CD8-positive, alpha-beta T cell (primary cell): ENCODE measurements at places on chromosomes 3 and 15. TPM values are rescaled to one million over a fixed set of nuclear protein-coding genes. Genes with fewer than 3 reads are reported as not detected.

Gene EIF4A2
- 978 TPM for total RNA-seq

Gene STRIT1
- total RNA-seq: not detected

Gene IRAK2
- 1.7 TPM for total RNA-seq

Gene ISLR
- total RNA-seq: not detected

Gene GOLGA8S
- total RNA-seq: 0.22 TPM
